T-helper 9 cell (primary cell): ENCODE measurements at places on chromosomes 1 and 21.
A peak's percentile ranks its signal among the peaks of the same experiment; 100 is the strongest.

- DNase-seq = no peak
Measured at GRCh38 chr1:31830065-31830464, 14.2 kb upstream of the SPOCD1 start.

DNA sequence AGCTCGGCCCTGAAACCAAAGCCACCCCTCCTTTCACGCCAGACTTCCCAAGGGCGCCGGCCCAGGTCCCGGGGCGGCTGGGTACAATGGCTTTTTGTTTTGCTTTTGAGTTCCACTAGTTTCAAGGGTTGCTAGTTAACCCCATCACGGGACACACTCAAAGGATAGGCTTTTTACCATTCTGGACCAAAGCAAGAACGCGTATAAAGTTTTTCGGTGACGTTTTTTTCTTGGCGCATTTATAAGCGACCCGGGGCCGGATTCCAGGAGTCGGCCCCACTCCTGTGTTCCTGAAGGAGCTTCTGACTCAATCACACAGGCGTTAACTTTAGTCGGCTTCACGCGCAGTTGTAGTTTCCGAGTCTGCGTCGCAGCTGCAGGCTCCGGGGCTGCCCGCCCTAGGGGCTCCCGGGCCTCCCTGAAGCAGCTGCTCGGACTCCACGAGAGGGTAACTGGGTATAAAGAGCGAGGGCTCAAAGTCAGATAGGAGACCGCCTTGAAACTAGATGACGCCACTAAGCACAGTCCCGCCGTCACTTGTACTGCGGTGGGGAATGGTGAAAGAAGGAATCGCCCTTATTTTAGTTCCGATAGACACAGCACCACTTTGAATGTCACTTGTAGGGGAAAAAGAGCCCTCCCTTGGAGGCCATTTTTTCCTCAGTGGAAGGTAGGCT lies 707 bp upstream of the KLHL21 start:
- DNase-seq = peak; percentile 32

- no peak for DNase-seq
Measured at GRCh38 chr1:6695868-6696267, 5.7 kb downstream of the DNAJC11 start.

GRCh38 chr1:102241431-102242338 lies 245.0 kb upstream of the OLFM3 start:
- DNase-seq = no peak

DNA sequence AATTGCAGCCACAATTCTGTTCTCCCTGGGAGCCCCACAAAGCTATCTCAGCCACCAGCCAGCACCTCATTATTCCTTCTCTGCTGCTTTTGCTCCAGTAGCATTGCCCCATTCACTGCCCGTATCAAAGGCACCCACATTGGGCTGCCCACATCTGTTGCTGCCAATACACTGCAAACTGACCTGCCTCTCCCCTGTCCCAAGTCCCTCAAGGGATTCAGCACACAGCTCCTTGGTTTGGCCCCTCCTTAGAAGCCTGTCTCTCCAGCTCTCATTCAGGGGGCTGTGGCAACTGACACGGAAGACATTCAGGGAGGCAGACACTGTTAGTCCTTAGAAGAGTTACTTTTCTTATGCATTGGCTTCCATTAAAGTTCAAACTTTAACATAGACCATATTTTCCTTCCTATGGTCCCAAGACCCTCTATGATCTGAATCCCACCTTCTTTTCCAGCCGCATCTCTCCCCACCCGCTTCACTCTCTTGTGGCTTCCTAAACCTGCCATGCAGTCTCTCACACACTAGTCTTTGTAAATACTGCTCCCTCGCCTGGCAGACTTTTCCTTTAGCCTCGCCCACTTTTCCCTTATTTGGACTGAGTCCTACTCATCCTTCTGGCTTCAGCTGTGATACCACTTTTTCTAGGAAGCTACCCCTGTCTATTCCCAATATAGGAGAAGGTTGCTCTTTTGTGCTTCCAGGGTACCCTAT lies 19.3 kb upstream of the KLHDC8A start:
- no peak for DNase-seq

DNA sequence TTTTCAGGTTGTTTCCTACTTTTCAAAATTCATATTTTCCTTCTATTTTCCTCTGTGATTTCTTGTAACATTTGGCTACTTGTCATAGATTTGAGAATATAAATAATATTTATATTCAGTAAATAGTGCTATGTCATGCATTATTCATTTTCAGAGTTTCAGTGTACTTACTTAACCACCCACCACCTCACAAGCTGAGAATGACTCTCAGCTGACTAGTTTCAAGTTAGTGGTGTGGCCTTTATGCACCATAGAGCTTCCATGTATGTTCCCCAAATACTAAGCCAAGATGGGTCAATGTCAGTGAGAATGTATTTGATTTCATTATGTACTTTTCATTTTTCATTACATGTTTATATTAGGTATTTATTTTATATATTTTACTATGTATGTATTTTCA lies 56.9 kb upstream of the RGS1 start:
- no peak for DNase-seq

GRCh38 chr1:117169871-117170596 lies 40.7 kb downstream of the VTCN1 start:
- DNase-seq = no peak

GRCh38 chr1:228393268-228393701 lies 13.3 kb downstream of the TRIM11 start:
- DNase-seq = no peak

GRCh38 chr1:217228689-217229088 lies 402.2 kb downstream of the GPATCH2 start:
- DNase-seq = no peak

- no peak for DNase-seq
Measured at GRCh38 chr1:186456729-186457255, 4.1 kb downstream of the PDC start.

GRCh38 chr1:109712321-109712864 lies 342 bp downstream of the GSTM5 start:
- DNase-seq = no peak

GRCh38 chr1:91091812-91092211 lies 70.0 kb upstream of the ZNF644 start:
- DNase-seq = no peak

DNA sequence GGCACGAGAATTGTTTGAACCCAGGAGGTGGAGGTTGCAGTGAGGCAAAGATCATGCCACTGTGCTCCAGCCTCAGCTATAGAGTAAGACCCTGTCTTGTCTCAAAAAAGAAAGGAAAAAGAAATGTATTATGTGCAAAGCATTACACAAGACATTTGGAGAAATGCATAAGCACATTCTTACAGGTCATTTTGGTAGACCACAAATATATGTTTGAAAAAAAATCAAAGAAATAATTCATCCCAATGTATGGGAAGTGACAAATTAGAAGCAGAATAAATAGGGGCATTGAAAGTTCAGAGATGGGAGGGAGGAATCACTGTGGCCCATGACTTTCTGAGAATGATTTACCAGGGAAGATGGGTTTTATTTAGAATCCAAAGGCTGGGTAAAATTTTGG lies 283.5 kb upstream of the ADAMTS5 start:
- no peak for DNase-seq

- DNase-seq = no peak
Measured at GRCh38 chr1:56146449-56146848, 432.9 kb downstream of the PLPP3 start.

DNA sequence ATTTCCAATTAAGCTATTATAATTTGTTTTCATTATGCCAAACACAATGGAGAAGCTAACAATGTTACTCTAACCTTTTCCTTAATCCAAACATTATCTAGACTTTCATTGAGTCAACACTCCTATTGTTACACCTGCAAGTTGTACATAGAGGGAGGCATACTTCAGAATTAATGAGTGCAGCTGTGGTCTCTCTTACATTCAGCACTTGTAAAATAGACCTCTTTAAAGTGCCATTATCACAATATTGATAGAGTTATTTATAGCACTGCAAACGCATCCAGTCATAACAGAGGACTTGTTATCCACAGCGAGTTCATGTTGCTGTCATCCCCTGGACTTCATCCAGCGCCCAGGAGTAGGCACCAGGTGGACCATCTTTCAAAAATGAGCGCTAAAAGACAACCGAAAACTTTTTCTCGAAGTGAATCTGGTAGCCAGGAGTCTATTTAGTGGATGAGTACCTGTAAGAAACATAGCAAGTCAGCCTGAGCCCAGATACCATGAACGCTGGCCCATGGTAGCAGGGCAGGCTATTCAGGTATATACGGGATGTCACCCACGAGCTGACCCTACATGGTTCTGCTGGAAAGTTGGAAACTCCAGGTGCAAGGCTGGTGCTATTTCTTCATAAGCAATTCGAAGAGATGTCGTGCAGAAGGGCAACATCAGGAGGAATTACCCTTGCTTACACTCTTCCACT lies 70.6 kb upstream of the NFIA start:
- DNase-seq = no peak

DNA sequence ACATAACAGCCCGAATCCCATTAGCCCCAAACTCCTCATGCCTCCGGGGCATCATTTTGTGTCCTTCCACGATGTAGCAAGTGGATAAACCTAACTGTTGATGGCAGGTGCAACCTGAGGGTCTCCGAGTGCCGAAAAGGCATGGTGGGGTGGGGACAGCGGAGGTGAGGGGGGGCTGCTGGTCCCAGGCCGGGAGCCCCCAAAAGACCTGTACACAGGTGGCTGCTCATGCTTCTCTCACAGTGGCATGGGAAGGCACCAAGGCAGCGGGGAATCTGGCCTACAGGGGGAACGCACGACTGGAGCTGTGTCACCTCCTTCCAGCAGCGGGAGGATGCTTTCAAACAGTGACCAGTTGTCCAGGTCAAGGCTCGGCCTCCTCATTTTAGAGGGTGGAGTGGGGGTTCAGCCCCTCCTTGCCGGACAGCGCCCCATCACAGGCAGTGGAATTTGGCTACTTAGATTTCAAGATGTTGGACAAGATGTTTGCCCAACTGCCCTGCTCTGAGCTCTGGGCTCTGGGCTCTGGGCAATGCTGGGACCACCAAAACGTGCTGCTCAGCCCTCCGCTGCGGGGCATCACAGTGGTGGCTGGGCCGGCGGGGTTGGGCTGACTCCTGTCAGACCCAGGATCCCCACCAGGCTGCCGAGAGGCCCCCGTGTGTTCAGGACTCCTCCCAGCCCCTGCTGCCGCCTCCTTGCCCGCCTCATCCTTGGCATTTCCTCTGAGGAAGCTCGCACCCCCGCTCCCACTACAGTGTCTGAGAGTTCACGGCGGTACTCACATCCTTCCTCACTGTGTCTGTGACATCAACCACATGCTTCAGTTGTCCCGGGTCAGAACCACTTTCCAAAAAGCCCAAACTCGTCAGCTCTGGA lies 7.6 kb downstream of the DNMT3L start:
- no peak for DNase-seq

DNA sequence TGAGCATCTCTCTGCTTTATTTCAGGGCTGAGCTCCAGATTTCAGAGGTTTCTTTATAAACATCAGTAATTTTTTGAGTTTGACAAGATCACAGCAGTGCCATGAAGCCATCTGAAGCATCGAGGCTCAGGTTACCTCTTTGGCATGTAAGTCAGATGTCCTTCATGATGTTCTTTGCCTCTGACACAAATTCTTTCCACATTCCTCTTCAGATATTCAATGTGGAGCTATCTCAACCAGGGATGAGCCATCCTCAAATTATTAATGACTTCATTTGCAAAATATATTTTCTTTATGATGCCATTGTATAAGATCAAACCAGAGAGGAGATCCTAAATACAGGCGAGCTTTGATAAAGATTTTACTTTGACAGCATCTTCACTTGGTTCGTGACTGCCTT lies 256.7 kb downstream of the COL11A1 start:
- DNase-seq = no peak

DNA sequence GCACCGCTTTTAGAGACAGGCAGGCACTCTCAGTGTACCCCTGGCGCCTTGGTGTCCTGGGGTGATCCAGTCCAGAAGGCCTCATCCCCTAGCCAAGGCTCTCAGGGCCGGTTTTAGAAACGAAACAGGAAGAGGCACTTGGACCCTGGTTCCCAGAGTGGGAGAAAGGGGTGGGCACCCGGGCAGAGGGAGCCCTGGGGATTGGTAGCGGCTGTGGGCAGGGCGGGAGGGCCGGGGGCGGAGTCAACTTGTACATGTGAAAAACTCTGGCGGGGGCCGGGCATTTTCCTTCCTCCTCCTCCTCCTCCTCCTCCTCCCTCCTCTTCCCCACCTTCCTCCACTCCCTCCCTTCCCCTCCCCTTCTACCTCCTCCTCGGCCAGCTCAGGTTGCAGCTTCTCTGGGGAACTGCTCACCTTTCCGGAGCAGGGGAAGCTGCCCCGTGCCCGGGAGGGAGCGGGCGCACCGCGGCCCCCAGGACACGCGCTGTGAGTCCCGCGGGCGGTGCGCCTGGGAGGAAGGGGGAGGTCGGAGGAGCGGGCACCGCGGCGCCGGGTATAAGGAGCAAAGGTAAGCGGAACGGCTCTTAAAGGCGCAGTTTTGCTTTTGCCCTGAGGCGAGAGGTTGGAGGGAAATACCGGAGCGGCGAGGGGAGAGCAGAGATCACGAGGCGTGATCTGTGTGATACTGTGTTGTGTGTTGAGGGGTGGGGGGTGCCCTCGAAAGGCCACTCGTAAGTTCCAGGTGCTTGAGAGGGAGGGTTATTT lies at the start of gene CDK18:
CDK18 (plus strand) TSS at position 359 of the 765 bp plus-strand sequence. CDS start 18,499 bp downstream, outside the sequence.
- DNase-seq = peak; percentile 16

GRCh38 chr1:42086146-42086545 lies 67.1 kb upstream of the GUCA2B start:
- no peak for DNase-seq

DNA sequence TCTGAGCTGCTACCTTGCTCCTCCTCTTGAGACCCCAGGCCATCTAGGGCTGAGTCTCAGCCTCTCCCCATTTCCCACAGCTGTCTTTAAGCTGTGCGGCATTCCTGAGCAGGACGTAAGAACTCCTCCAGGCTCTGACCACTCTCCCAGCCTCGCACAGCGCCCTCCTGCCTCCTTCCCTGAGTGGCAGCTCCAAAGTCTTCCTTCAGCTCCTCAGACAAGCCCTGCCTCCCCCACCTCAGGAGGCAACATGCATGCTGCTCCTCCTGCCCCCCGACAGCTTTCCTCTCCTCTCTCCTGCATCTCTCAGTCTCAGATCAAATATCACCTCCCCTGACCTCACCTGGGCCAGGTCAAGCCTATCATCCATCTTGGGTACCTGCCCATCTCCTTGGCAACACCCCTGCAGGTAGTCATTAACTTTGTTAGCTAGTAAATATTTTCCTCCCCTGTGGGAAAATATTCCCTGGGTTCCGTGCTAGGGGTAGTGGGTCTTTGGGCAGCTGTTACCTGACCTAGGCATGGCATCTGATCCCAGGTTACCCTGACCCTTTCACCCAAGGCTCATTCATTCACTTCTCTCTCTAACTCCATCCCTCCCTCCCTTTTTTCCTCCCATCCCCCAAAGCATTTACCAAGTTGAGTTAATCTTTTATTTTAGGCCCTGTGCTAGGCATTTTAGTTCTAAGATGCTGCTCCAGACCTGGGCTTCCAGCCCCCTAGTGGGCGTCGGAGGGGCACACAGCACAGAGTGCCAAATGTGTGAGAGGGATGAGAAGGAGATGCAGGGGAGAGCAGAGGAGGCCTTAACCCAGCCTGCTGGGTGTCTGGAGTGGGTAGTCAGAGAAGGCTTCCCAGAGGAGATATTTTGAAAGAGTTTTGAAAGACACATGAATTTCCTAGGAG lies 419.9 kb downstream of the PTPRU start:
- DNase-seq = no peak

DNA sequence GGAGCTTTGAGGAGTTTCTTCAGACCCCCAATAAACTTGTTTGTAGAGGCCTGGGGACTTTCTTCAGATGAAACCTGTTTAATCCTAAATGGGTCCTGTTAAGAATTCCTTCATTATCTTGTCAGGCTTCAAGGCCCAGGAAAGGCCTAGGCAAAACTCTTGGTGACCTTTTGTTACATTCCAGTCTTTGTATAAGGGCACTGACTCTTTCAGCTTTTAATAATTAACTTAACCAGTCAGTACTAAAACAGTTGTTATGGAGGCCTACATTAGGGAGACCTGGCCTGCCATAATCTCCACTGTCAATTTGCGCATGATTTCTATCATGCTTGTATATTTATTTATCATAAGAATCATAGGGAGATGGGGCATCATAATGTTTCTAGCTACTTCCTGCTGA lies 110.2 kb downstream of the FCRL5 start:
- DNase-seq = no peak
